ENCODE measurements at places on chromosomes 3 and 15. TPM values are rescaled to one million over a fixed set of nuclear protein-coding genes. Genes with fewer than 3 reads are reported as not detected.

The PP2D1 gene
- total RNA-seq, result not detected

The WDR93 gene
- total RNA-seq, result 0.21 TPM

The MAP1A gene
- 162 TPM for total RNA-seq

The ADGRG7 gene
- total RNA-seq, result not detected

The SERPINI2 gene
- total RNA-seq, result not detected
